ENCODE measurements at places on chromosomes 3 and 15.

GRCh38 chr3:13879946-13880810, at the start of gene WNT7A:
Gene WNT7A, minus strand, starts transcription at chr3:13880071. Its CDS starts 255 bp downstream, at chr3:13879816.
- no peak for DNase-seq

GRCh38 chr3:189512039-189512438, 119.2 kb upstream of the TP63 start:
- DNase-seq, result no peak

DNA sequence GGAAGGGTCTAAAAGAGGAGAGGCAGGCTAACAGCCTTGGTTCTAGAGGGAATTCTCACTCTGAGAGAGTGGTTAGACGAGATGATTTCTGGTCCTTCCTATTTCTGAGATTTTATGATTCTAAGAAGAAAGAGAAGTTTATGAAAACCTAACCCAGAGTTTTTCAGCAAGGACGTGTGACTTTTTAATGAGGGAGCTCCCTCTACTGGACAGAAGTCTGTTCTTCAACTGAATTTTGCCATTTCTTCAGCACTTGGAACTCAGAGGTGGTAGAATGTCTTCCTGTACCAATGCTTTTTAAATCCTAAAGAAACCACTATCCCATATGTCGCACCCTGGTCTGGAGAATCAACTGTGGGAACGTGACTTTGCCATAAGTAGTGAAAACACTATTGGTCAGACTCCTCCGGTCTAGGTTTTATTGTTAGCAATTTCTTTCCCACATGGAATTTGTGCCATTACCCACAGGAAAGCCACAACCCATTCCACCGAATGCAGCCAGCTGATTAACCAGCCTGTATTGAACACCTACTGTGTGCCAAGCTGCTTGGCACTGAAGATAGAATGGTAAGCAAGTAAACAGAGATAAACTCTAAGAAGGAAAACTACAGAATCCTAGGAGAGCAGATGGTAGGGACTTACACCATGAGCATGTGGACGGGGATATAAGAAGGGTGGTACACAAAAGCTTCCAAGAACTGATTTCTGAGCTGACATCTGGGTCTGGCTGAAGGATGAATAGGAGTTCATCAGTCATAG, 199.5 kb upstream of the LMCD1 start:
- DNase-seq, result no peak

DNA sequence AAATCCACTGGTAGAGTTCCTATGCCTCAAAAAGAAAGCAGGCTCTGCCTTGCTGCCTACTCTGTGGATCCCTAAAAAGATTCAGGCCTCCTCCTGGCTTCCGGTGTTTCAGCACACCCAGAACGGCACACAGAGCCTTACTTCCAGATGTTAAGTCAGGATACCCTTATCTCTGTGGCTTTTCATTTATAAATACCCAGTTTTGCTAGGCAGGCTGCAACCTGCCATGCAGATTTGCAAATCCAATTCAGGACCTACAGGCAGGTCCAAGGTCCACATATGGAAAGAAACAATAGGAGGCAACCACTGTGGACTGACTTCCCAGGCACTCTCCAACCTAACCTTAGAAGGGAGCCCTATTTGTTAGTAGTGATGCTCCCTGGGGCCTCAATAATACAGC, 30.7 kb downstream of the EFL1 start:
- no peak for DNase-seq

GRCh38 chr3:173774294-173774693, 376.8 kb downstream of the NLGN1 start:
- DNase-seq, result no peak

All from stimulated activated CD8-positive, alpha-beta memory T cell treated with anti-CD3 and anti-CD28 coated beads, Interleukin-4, amount 100 ng/mL, for 24 hours (primary cell).